Activated T-cell treated with anti-CD3 and anti-CD28 coated beads, Interleukin-2, amount 50 U/mL, for 4 hours (primary cell): ENCODE measurements at places on chromosomes 2 and 18. TPM values are rescaled to one million over a fixed set of nuclear protein-coding genes. Genes with fewer than 3 reads are reported as not detected.

DNA sequence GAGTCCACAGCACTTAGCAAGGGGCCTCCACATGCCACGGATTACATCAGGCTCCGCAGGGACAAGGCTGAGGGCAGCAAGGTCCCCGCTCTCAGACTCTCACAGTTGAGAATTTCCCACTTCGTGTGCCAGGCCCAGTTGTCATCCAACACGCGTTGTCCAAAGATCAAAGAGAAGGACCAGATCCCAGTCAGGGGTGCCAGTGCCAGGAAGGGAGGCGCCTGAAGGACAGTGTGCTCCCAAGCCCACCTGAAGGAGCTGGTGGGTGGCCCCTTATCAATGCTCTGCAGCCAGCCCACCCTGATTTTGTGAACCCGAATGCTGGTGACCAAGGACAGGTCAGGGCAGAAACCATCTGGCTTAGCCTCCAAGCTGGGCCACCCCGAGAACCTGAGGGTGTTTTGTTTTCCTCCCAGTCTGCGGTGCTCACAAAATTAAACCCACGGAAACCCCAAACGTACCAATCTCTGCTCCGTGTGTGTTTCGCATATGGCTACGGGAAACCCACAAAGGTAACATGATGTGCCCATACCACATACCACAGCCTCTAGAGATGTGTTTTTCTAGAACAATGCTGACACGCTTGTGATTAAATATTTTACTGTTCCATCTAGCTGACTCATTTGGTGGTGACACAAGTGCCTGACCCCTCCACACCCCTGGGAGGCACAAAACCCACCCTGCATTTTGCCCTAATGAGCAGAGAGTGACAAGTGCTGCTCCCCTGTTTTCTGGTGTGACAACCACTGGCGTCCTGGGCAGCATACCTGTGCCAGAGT is 24.5 kb downstream of the CRACDL start:
- DNase-seq = no peak

DNA sequence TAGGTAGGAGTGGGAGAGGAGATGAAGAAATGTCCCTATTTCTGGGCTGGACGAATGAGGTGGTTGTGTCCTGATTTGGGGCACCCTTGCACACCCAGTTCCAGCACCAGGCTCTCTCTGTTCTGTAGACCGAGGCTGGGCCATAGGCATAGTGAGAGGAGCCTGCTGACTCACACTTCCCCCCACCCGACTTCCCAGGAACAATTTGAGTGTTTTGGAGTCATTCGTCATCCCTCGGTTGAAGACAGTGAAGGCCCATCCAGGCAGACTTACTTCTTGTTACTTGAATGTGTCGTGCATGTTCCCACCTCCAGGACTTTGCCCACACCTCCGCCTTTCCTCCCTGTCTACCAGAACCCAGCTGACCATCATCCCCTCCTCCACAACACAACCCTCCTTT is 179.1 kb downstream of the HAUS1 start:
- DNase-seq = no peak

DNA sequence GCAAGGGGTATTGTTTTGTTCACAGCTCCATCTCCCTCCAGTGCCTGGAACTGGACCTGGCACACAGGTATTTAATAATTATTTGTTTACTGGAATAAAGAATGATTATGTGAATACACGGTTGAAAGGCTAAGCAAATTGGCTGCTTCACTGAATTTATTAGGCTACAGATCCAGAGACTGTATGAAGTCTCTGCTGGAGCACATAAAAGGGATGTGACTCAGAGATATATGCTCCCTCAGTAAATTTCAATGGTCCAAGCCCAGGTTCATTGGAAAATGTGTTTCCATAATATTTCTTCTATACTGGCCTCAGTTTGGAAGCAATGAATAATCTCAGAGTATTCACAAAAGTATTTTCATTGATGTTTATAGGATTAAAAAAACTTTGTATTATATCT is 121.5 kb upstream of the SCN1A start:
- DNase-seq = no peak

DNA sequence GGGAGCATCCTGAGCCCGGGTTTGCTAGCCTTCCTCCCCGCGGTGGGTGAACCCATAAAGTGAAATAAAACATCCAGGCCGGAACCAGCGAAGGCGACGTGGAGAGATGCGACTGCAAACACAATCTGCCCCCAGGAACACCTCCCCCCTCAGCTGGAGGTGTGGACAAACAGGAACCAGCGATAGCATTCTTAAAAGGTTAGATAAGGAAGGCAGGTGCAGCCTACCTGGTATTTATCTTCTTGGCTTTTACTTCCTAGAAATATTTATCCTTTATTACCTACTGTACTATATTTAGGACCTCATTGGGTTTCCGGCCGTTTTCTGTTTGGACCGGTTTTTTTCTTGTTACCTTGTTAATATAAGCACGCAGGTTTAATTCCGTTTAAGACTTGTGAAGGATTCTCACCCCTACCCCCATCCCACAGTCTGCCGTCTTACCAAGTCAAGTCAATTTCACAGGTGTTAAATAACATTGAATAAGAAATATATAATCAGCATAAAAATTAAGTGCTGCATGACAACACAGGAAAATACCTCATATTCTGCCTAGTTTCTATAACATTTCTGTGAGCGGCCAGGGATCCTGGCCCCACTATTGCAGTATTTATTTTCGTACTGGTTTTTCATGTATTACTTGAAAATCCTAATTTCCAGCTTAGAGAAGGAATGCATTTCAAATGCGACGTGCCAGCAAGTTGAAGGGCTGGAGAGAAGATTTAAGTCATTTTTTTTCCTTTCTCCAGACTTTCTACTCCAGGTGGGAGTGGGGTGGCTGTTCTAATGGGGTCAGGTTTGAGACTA is 224.0 kb upstream of the ID2 start:
- no peak for DNase-seq

DNA sequence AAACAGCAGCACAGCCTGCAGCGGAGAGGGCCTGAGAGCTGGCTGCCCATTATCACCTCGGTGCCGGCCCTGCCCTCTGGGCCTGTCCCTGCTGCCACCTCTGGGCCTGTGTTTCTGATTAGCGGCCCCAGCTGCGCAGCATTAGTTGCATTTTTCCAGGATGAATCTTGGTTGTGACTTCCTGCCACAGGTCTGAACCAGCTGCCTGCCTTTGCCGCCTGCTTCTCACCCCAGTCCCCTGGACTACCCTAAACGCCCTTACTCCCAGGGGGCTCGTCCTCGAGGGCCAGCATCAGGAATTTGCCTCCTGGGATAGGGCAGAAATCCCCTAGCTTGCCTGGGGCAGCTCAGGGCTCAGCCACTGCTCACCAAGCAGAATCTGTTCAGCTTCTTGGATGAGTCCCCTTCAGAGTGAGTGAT is 342.8 kb downstream of the DYSF start:
- DNase-seq = no peak

- no peak for DNase-seq
These were observed 296.3 kb upstream of the KCNJ3 start for GRCh38 chr2:154402213-154402612.

GRCh38 chr2:143684551-143685320 is 555.5 kb downstream of the ARHGAP15 start:
- no peak for DNase-seq

- no peak for DNase-seq
These were observed 55.1 kb downstream of the ADD2 start for GRCh38 chr2:70712916-70713315.

DNA sequence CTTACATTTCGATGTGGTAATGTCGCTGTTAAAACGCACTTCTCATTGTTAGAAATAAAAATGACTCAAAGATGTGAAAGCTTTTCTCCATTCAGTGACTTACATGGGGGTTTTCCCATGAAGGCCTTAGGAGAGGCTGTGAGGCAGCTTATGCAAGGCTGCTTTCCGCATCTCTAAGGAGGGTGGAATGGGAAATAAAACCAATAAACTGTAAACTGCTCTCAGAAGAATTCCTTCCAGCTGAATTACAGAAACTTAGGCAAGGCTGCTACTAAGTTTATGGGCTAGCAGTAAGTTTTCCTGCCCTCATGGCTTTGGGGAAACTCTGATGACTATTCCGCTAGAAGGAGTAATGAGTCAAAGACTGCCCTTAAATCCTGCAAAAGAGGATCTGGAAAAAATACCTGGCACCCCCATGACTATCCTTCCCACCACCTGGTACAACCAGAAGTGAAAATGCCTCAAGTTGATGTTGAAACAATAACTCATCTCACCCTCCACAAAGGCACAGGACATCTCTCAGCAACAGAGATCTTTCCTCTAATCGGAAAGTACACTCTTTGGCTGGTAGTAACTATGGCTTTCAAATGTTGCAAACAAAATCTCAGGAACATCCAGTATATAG is 97.7 kb upstream of the SMAD7 start:
- no peak for DNase-seq

- no peak for DNase-seq
These were observed 294.5 kb upstream of the FBXO11 start for GRCh38 chr2:48200620-48201293.

- DNase-seq = no peak
These were observed 18.6 kb upstream of the KCNJ13 start for GRCh38 chr2:232794981-232795380.

- no peak for DNase-seq
These were observed 216.2 kb downstream of the SETBP1 start for GRCh38 chr18:44896846-44897245.

Gene PROM2
- total RNA-seq = 0.53 TPM

Gene ANKRD30BL
- total RNA-seq = not detected

Gene KLHL29
- total RNA-seq = 1.5 TPM

Gene C2orf66
- not detected for total RNA-seq

Gene LHCGR
- not detected for total RNA-seq
